Hematopoietic multipotent progenitor cell treated with erythropoietin and hydrocortisone succinate and interleukin-3 and kit ligand, for 4 days (in vitro differentiated cells): ENCODE measurements at places on chromosomes 2 and 18.

GRCh38 chr18:3449512-3450011 lies 410 bp upstream of the TGIF1 start:
- DNase-seq: no peak

GRCh38 chr2:235087832-235088495 lies 136.1 kb downstream of the SH3BP4 start:
- DNase-seq: no peak

- no peak for DNase-seq
Observed at GRCh38 chr2:26631401-26632170, 9.6 kb downstream of the CIB4 start.

GRCh38 chr2:110871637-110872036 lies 139.3 kb downstream of the ACOXL start:
- DNase-seq: no peak

GRCh38 chr18:39825485-39826150 lies 2129.4 kb upstream of the PIK3C3 start:
- DNase-seq: no peak
